Spleen (tissue), 13 donors: ENCODE measurements at places on chromosomes 13 and 19. TPM values are rescaled to one million over a fixed set of nuclear protein-coding genes. Genes with fewer than 3 reads are reported as not detected.

DNA sequence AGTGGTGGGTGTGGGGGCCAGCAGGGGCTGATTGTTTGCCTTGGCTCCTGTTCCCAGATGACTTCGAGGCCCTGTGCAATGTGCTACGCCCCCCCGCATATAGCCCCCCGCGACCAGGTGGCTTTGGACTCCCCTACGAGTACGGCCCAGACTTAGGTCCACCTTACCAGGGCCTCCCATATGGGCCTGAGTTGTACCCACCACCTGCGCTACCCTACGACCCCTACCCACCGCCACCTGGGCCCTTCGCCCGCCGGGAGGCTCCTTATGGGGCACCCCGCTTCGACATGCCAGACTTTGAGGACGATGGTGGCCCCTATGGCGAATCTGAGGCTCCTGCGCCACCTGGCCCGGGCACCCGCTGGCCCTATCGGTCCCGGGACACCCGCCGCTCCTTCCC is 25.7 kb downstream of the LTBP4 start:
- H3K27ac ChIP-seq, result no peak overlapping the region
- peaks cover 72% of the 10 kb centered on the region for H3K36me3 ChIP-seq
- H3K4me3 ChIP-seq, result no peak overlapping the region
- no peaks in the 10 kb centered on the region for H3K4me1 ChIP-seq
- DNase-seq, result no peak
- H3K27me3 ChIP-seq, result no peaks in the 10 kb centered on the region

GRCh38 chr19:40300668-40301067 is 15.5 kb upstream of the AKT2 start:
- peaks cover 4% of the 10 kb centered on the region for H3K4me1 ChIP-seq
- no peak for DNase-seq
- no peaks in the 10 kb centered on the region for H3K27me3 ChIP-seq

- no peak overlapping the region for H3K4me3 ChIP-seq
- H3K4me1 ChIP-seq, result no peaks in the 10 kb centered on the region
- H3K27ac ChIP-seq, result no peak overlapping the region
- no peaks in the 10 kb centered on the region for H3K27me3 ChIP-seq
- no peak for DNase-seq
These were observed 61.5 kb upstream of the SLC15A1 start for GRCh38 chr13:98813993-98814392.

Gene MISP
- not detected for total RNA-seq

Gene TEX26
- not detected for total RNA-seq

Gene ZNF430
- 26.0 TPM for total RNA-seq

- no peak for DNase-seq
- H3K27me3 ChIP-seq, result no peaks in the 10 kb centered on the region
- no peaks in the 10 kb centered on the region for H3K4me1 ChIP-seq
These were observed 11.1 kb upstream of the SERP2 start for GRCh38 chr13:44362394-44363040.

GRCh38 chr13:72504131-72504841 is 223.1 kb downstream of the MZT1 start:
- no peaks in the 10 kb centered on the region for H3K36me3 ChIP-seq
- H3K4me3 ChIP-seq, result no peak overlapping the region
- no peaks in the 10 kb centered on the region for H3K27me3 ChIP-seq
- no peak overlapping the region for H3K27ac ChIP-seq
- H3K4me1 ChIP-seq, result no peaks in the 10 kb centered on the region

GRCh38 chr13:72104656-72105180 is 237.7 kb upstream of the DACH1 start:
- H3K4me1 ChIP-seq, result no peaks in the 10 kb centered on the region
- no peak overlapping the region for H3K4me3 ChIP-seq
- H3K36me3 ChIP-seq, result no peaks in the 10 kb centered on the region
- no peak overlapping the region for H3K27ac ChIP-seq
- no peaks in the 10 kb centered on the region for H3K27me3 ChIP-seq
- no peak for DNase-seq

Gene IFI30
- total RNA-seq, result 475 TPM

DNA sequence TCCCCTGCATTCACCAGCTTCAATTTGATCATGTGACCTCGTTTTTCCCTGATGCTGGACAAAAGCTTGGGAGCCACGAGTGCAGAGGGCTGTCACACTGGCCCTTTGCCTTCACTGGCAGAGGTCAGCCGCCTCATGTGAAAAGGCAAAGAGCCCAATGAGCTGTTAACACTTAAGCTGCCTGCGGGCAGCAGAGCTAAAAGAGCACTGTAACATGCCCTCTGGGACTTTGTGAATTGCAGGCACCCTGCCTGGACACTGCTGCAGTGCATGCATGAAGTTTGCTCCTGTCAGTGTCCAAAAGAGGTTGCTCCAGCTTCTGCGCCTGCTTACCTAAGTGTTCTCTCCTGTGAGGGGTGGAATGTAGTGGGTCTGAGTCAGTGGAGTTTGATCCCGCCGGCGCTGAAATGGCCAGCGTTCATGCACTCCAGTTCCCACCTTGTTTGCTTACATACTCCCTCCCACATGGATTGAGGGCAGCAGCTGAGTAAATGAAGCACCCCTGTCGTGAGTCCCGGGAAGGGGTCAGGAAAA is 193.7 kb downstream of the RFC3 start:
- no peaks in the 10 kb centered on the region for H3K4me1 ChIP-seq
- H3K27ac ChIP-seq, result no peak overlapping the region
- no peaks in the 10 kb centered on the region for H3K27me3 ChIP-seq
- H3K4me3 ChIP-seq, result no peak overlapping the region
- H3K36me3 ChIP-seq, result no peaks in the 10 kb centered on the region
- no peak for DNase-seq

- H3K27ac ChIP-seq, result no peak overlapping the region
- no peak overlapping the region for H3K4me3 ChIP-seq
- H3K27me3 ChIP-seq, result no peaks in the 10 kb centered on the region
- no peak for DNase-seq
These were observed 388.4 kb downstream of the NDFIP2 start for GRCh38 chr13:79869326-79869725.

Gene AP1M2
- total RNA-seq, result 2.1 TPM

GRCh38 chr19:18491995-18492953 is 29.6 kb downstream of the ELL start:
- no peak overlapping the region for H3K4me3 ChIP-seq
- H3K36me3 ChIP-seq, result no peaks in the 10 kb centered on the region
- no peak for DNase-seq
- no peak overlapping the region for H3K27ac ChIP-seq
- no peaks in the 10 kb centered on the region for H3K27me3 ChIP-seq

DNA sequence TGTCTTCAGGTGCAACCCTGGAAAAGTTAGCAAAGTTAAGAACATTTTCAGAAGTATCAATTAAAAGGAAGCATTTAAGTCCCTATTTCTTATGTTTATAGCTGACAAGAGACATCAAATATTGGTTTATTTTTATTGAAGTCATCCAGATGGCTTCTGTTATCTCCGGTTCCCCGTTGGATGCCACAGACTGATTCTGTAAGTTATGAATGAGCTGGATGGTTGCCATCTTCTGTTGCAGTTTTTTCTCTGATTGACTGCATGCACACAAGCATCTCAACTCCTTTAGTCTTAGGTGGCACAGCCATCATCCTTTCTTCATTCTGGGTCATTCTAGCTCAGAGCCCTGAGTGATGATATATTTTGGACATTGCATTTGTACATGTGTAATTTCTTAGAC is 10.6 kb upstream of the OXGR1 start:
- no peak overlapping the region for H3K4me3 ChIP-seq
- H3K27me3 ChIP-seq, result no peaks in the 10 kb centered on the region
- H3K36me3 ChIP-seq, result no peaks in the 10 kb centered on the region
- no peak overlapping the region for H3K27ac ChIP-seq

- peaks cover 22% of the 10 kb centered on the region for H3K4me1 ChIP-seq
- H3K36me3 ChIP-seq, result no peaks in the 10 kb centered on the region
- H3K4me3 ChIP-seq, result peak overlapping the region; percentile 25
- peaks cover 38% of the 10 kb centered on the region for H3K27me3 ChIP-seq
- H3K27ac ChIP-seq, result no peak overlapping the region
These were observed 912 bp downstream of the SSC5D start for GRCh38 chr19:55488986-55489710.

- no peaks in the 10 kb centered on the region for H3K36me3 ChIP-seq
- no peaks in the 10 kb centered on the region for H3K4me1 ChIP-seq
- DNase-seq, result no peak
These were observed 133.0 kb upstream of the FRY start for GRCh38 chr13:31898378-31899071.

- H3K4me1 ChIP-seq, result no peaks in the 10 kb centered on the region
- peak overlapping the region; percentile 58 for H3K27ac ChIP-seq
- no peaks in the 10 kb centered on the region for H3K27me3 ChIP-seq
- H3K4me3 ChIP-seq, result no peak overlapping the region
- no peak for DNase-seq
These were observed 27.1 kb downstream of the MBNL2 start for GRCh38 chr13:97249093-97249795.

DNA sequence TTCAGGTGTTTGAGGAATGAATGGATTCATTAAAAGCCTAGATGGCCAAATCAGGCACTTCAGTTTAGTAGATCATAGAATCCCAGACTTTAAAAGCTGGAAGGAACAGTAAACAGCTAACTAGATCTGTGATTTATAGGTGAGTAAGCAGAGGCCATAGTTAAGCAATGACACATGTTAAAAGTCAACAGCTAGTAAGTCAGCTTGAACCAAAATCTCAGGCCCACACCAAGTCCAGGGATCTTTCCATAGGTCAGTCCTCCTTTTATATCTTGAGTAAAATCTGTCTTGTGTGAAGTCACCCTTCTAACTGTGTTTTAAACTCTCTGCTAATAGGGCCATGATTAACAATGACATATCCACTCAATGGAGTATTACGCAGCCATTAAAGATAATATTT is 275.5 kb upstream of the SOX21 start:
- no peak overlapping the region for H3K27ac ChIP-seq

Gene OLFM4
- 5.4 TPM for total RNA-seq

- peaks cover 10% of the 10 kb centered on the region for H3K27me3 ChIP-seq
- H3K36me3 ChIP-seq, result no peaks in the 10 kb centered on the region
- H3K4me1 ChIP-seq, result no peaks in the 10 kb centered on the region
- peak; percentile 61 for DNase-seq
These were observed 195.2 kb downstream of the TEX29 start for GRCh38 chr13:111515635-111516034.

DNA sequence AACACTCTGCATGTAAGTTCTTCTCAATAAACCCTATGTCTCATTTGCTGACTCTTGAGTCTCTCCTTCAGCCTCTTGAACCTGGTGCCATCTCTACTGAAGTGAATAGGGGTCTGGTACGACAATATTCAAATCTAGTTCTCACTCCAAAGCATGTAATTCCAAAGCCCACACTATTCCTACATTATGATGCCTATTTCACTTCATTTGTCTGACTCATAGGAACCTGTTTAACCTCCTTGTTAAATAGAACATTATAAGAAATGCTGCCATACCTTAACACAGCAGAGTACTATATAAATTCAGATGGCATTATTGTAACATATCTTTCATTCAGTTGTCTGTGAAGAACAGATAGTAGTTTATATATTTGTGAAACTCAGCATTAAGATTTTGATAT is 67.1 kb downstream of the STARD13 start:
- no peak overlapping the region for H3K27ac ChIP-seq
- no peak overlapping the region for H3K4me3 ChIP-seq
- no peak for DNase-seq

DNA sequence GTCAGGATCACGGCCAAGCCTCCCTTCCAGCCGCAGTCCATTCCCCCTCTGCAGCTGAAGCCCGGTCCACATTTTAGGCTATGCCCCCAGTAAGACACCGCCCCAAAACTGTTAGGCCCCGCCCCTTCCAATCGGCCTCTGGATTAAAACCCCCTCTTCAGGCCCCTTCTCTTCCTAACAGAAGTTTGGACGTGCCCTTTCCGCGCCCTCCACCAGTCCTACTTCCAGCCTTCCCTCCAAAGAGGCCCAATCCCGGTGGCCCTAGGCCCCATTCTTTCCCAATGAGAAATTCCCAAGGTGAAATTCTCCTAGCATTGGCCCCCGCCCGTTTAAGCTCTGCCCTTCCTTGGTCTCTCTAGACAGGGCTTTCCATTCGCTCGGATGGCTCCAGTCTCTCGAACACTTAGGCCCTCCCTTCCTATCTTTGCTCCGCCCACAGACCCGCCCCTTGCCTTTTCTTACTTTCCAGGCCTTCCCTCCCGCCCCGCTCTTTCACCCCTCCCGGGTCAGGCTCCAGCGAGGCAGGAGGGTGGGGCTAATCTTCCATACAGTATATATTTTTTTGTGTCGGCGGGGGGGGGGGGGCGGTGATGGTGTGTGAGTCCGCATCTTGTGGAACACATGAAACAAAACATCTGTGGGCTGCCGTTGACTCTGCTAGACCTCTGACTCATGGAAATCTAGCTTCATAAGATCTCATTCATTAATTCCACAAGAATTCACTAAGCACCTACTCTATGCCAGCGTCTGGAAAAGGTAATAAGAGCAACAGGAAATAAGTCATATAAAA is 13.6 kb downstream of the LTBP4 start:
- peaks cover 58% of the 10 kb centered on the region for H3K4me1 ChIP-seq
- peaks cover 7% of the 10 kb centered on the region for H3K36me3 ChIP-seq
- peak overlapping the region; percentile 43 for H3K4me3 ChIP-seq
- peaks cover 8% of the 10 kb centered on the region for H3K27me3 ChIP-seq
- DNase-seq, result peak; percentile 85
